Neuronal stem cell (in vitro differentiated cells): ENCODE measurements at places on chromosomes 7 and 10.

DNA sequence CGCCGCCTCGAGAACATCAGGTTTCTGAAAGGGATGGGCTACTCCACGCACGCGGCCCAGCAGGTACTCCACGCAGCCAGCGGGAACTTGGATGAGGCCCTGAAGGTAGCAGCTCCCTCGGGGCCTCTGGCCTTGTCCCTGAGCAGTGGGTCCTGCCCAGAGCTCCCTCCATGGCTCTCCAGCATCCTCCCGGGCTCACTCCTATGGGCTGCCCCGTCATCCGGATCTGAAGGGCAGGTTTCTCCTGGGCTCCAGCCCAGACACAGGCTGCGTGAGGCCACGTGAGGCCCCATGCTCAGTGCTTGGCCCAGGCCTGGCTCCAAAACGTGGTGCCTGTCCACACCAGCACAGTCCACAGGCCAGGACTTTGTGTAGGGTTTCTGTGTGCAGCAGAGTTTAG, 32.5 kb downstream of the NUB1 start:
- DNase-seq = no peak
- H3K4me3 ChIP-seq = no peak overlapping the region
- H3K4me1 ChIP-seq = peaks cover 4% of the 10 kb centered on the region
- H3K27ac ChIP-seq = no peak overlapping the region
- H3K27me3 ChIP-seq = no peaks in the 10 kb centered on the region

- H3K27ac ChIP-seq = no peak overlapping the region
- no peak overlapping the region for H3K4me3 ChIP-seq
- peaks cover 24% of the 10 kb centered on the region for H3K4me1 ChIP-seq
- no peaks in the 10 kb centered on the region for H3K27me3 ChIP-seq
- peaks cover 2% of the 10 kb centered on the region for H3K36me3 ChIP-seq
- DNase-seq = no peak
Observed at GRCh38 chr7:47326220-47326619, 255.7 kb downstream of the TNS3 start.

- no peak overlapping the region for H3K27ac ChIP-seq
- H3K4me3 ChIP-seq = no peak overlapping the region
- no peak for DNase-seq
- H3K27me3 ChIP-seq = no peaks in the 10 kb centered on the region
Observed at GRCh38 chr10:79056361-79056735, 12.4 kb upstream of the ZMIZ1 start.

DNA sequence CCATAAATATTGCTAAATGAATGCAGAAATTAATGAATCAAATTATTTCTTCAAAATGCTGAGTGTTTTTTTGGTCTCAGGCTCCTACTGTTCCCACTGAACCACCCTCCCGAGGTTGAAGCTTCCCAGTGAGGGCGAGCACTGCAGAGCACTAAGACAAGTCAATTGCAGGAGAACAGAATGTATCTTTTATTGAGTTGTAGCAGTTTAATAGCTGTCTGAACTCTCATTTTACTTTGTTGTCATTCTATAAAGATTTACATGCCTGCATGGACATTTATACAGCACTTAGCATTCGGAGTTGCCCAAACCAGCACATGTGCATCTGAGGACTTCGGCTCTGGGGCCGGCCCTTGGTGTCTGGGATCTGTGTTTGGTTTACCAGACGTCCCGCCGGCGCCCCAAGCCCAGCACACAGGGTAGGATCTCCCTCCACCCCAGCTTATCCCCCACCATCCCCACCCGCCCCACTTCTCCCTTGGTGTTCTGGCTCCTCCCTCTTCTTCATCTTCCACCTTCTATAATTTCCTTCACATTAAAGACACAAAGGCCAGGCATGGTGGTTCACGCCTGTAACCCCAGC, 211.0 kb upstream of the SH2B2 start:
- peaks cover 32% of the 10 kb centered on the region for H3K36me3 ChIP-seq
- no peak overlapping the region for H3K4me3 ChIP-seq
- no peak for DNase-seq
- H3K27ac ChIP-seq = no peak overlapping the region
- no peaks in the 10 kb centered on the region for H3K27me3 ChIP-seq
- no peaks in the 10 kb centered on the region for H3K4me1 ChIP-seq

GRCh38 chr7:36440880-36441279, 51.2 kb downstream of the ANLN start:
- no peak for DNase-seq
- H3K36me3 ChIP-seq = peaks cover 11% of the 10 kb centered on the region

GRCh38 chr7:151298765-151299164, 42.8 kb upstream of the NUB1 start:
- no peak overlapping the region for H3K27ac ChIP-seq
- DNase-seq = no peak
- H3K27me3 ChIP-seq = peaks cover 10% of the 10 kb centered on the region
- no peak overlapping the region for H3K4me3 ChIP-seq
- H3K36me3 ChIP-seq = no peaks in the 10 kb centered on the region

DNA sequence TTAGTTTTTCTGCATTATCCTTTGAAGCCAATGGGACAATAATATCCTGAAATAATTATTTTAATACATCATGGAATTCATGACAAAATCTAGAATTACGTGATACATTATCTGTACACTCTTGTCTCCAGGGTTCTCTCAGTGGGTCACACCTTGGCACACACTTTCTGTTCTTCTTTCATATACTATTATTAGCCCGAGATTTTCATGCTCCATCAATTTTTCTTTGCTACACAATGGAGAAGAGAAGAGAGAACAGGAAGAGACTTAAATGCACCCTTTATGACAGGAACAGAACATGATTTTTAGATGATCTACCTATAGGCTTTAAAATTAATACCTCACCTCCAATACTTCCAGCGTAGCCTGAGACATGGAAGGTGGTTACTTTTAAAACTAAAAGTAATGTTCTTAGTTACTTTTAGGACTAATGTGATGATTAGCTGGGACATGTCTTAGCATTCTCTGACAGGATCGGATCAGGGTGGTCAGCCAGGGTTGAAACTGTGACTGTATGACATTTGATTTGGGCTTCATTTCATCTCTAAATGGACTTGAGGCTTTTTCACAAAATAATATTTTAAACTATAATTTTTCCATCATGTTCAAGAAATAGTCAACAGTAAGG, 148.2 kb upstream of the WNT16 start:
- no peaks in the 10 kb centered on the region for H3K4me1 ChIP-seq
- no peak overlapping the region for H3K4me3 ChIP-seq
- H3K27ac ChIP-seq = no peak overlapping the region
- no peak for DNase-seq

DNA sequence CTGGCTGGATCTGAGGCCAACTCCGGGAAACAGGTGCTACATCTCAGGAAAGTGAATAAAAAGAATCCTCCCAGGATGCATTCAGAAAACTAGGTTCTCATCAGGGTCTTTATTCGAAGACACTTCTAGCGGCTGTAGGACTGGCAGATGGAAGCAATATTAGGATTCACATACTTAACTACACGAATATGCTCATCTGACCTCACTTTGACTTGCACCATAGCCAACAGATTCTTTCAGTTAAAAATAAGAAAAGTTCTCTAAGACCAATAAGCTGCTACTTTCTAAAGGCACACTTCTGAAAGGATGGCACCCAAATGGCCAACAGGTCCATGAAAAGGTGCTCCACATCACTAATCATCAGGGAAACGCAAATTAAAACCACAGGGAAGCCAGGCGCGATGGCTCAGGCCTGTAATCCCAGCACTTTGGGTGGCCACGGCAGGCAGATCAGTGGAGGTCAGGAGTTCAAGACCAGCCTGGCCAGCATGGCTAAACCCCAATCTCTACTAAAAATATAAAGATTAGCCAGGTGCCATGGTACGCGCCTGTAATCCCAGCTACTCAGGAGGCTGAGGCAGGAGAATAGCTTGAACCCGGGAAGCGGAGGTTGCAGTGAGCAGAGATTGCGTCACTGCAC, 258.0 kb downstream of the ZMYND11 start:
- H3K27ac ChIP-seq = no peak overlapping the region
- H3K27me3 ChIP-seq = no peaks in the 10 kb centered on the region
- H3K4me3 ChIP-seq = no peak overlapping the region
- H3K36me3 ChIP-seq = peaks cover 48% of the 10 kb centered on the region

GRCh38 chr7:3200504-3200903, 100.5 kb upstream of the SDK1 start:
- no peaks in the 10 kb centered on the region for H3K36me3 ChIP-seq
- H3K4me1 ChIP-seq = no peaks in the 10 kb centered on the region
- no peak overlapping the region for H3K4me3 ChIP-seq
- DNase-seq = no peak

DNA sequence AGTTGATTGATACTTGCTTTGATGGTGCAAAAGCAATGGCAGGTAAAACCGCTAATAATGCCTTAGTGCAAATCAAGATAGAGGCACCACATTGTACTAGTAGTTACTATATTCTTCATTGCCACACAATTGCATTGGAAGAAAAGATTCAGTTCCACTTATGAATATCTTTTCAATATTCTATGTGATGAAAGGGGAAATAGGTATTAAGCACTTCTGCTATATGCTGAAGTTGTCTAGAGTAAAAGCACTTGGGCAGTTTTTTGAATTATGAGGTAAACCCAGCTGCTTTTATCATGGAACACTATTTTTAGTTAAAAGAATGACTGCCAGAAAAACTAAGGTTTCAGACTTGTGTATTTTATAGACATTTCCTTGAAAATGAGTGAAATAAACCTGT, 15.5 kb downstream of the ENTPD7 start:
- peaks cover 10% of the 10 kb centered on the region for H3K36me3 ChIP-seq
- no peak overlapping the region for H3K27ac ChIP-seq
- no peak for DNase-seq
- no peaks in the 10 kb centered on the region for H3K4me1 ChIP-seq
- H3K27me3 ChIP-seq = no peaks in the 10 kb centered on the region
- no peak overlapping the region for H3K4me3 ChIP-seq

- peak overlapping the region; percentile 41 for H3K4me3 ChIP-seq
- no peaks in the 10 kb centered on the region for H3K36me3 ChIP-seq
- no peak for DNase-seq
- peaks cover 2% of the 10 kb centered on the region for H3K4me1 ChIP-seq
Observed at GRCh38 chr7:4957847-4958476, 1.0 kb downstream of the MMD2 start.

GRCh38 chr10:17835688-17836087, 26.5 kb downstream of the MRC1 start:
- H3K36me3 ChIP-seq = no peaks in the 10 kb centered on the region
- no peak overlapping the region for H3K4me3 ChIP-seq
- H3K27ac ChIP-seq = no peak overlapping the region
- no peaks in the 10 kb centered on the region for H3K27me3 ChIP-seq
- no peaks in the 10 kb centered on the region for H3K4me1 ChIP-seq

- peaks cover 97% of the 10 kb centered on the region for H3K27me3 ChIP-seq
- DNase-seq = no peak
- H3K4me3 ChIP-seq = no peak overlapping the region
- H3K4me1 ChIP-seq = no peaks in the 10 kb centered on the region
- H3K27ac ChIP-seq = no peak overlapping the region
- no peaks in the 10 kb centered on the region for H3K36me3 ChIP-seq
Observed at GRCh38 chr10:100730725-100731406, 14.5 kb upstream of the PAX2 start.

- no peaks in the 10 kb centered on the region for H3K27me3 ChIP-seq
- H3K4me1 ChIP-seq = peaks cover 30% of the 10 kb centered on the region
- H3K27ac ChIP-seq = no peak overlapping the region
- no peak for DNase-seq
- no peak overlapping the region for H3K4me3 ChIP-seq
Observed at GRCh38 chr10:78915190-78915518, 153.6 kb upstream of the ZMIZ1 start.

DNA sequence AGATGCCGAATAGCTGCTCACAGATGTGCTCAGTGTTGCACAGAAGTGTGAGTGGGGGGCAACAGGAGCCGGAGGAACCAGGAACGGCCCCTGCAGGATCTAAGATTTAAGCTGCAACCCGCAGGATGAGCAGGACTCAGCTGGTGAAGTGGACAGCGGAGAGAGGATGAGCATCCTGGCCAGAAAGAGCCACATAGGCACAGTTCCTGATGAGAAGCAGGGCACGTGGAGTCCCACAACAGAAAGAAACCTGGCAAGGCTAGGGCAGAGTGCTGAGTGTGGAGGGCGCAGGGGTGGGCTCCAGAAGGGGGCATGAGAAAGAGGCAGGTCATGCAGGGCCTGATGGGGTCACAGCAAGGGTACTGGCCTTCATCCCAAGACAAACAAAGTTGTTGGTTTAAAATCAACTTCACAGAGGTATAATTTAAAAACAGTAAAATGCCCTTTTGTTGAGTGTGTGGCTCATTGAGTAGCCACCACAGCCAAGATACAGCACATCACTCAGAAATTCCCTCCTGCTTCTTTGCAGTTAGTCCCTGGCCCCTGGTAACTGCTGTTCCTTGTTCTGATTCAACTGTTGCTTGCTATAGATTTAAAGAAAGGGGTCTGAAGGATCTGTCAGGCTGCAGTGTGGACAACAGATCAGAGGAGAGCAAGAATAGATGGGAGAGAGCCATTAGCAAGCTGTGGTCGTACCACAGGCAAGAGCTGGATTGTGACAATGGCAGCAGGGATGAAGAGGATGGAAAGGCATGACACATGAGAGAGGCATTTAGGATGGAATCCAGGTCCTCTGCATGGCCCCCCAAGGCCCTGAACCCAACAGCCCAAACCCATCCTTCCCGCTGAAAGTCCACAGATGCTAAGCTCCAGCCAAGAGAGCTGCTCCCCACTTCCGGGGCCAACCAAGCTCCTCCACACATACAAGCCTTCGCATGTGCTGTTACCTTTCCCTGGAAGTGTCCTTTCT, 53.1 kb upstream of the OSBPL3 start:
- peaks cover 7% of the 10 kb centered on the region for H3K27me3 ChIP-seq
- peaks cover 2% of the 10 kb centered on the region for H3K4me1 ChIP-seq
- DNase-seq = no peak
- no peak overlapping the region for H3K27ac ChIP-seq
- H3K4me3 ChIP-seq = no peak overlapping the region

- DNase-seq = no peak
- H3K4me3 ChIP-seq = peak within 1 kb of the TSS; percentile 40
- no peaks in the 10 kb centered on the region for H3K4me1 ChIP-seq
- H3K36me3 ChIP-seq = no peaks in the 10 kb centered on the region
Observed at GRCh38 chr10:67837541-67838314, at the start of gene DNAJC12. Gene DNAJC12, minus strand, starts transcription at chr10:67838188. Its CDS starts 177 bp downstream, at chr10:67838011.

DNA sequence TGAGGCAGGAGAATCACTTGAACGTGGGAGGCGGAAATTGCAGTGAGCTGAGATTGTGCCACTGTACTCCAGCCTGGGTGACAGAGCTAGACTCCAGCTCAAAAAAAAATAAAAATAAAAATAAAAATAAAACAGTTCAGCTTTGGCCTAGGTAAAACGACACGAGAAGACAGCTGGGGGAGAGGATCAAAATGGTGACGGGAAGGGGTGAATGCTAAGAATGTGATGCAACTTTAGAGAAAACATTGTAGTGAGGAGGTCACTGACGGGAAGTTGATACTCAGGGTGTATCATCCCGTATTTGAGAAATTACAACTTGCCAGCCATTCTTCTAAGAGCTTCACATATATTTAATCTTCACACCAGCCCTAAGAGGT, 1.1 kb downstream of the NDST2 start:
- DNase-seq = no peak
- no peak overlapping the region for H3K4me3 ChIP-seq
- H3K27ac ChIP-seq = no peak overlapping the region
- H3K27me3 ChIP-seq = no peaks in the 10 kb centered on the region
- no peaks in the 10 kb centered on the region for H3K4me1 ChIP-seq

- no peak for DNase-seq
- H3K36me3 ChIP-seq = no peaks in the 10 kb centered on the region
- H3K27me3 ChIP-seq = no peaks in the 10 kb centered on the region
Observed at GRCh38 chr7:132609222-132609621, 33.0 kb upstream of the PLXNA4 start.
